ENCODE measurements at places on chromosomes 1 and 21.

GRCh38 chr1:5944154-5944842 is 47.9 kb downstream of the NPHP4 start:
- no peak for DNase-seq

- DNase-seq = no peak
These were observed 52.9 kb downstream of the L1TD1 start for GRCh38 chr1:62247391-62248168.

DNA sequence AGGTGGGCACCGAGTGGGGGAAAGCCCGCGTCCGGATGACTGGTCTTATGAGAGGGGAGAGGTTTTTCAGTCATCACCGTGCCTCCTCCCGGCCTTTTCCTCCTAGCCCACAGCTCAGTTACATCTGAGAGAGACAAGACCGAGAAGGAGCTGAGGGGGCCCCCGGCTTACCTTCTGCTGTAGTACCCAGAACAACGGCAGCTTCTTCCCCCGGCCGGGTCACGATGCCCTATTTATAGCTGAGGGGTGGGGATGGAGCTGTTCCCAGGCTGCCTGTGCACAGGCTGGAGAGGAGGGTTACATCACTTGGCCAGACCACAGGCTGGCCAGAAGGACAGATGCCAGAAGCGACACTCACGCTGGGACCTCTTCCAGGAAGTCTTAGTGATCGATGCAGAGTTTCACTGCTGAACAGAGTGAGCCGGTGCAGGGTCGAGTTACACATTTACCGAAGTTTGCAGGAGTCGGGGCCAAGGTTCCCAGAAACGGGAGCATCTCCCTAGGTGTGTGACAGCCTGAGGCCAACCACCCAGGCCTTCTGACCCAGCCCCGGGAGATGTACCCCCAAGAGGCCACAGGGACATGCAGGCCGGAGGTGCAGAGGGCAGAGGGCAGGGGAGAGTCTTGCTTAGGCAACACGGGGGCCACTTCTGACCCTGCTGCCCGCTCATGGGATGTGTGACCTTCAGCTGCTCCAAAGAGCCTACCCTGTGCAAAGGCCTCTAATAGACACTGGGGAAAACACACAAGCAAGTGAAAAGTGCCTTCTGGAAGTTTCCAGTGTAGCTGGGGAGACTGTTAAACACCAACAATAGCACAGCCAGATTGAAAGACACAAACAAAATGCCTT is at the start of gene AGT:
Gene AGT, minus strand, starts transcription at position 208 of the 850 bp plus-strand sequence. CDS start 3,299 bp downstream, outside the sequence.
- no peak for DNase-seq

DNA sequence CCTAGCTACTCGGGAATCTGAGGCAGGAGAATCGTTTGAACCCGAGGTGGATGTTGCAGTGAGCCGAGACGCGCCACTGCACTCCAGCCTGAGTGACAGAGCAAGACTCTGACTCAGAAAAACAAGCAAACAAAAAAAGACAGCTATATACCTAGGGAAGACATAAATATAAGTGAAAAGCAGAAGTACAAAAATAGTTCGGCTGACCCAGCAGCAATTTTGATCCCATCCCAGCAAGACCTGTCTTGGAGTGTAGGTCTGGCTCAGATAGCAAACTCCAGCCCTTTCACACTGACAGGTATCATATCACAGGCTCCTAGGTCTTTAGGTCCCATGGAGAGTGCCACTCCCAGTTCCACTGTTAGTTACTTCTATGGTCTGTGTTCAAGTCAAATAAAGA is 14.6 kb downstream of the MTX1 start:
- DNase-seq = no peak

GRCh38 chr1:58659516-58659915 is 40.3 kb downstream of the MYSM1 start:
- no peak for DNase-seq

GRCh38 chr1:44705938-44706337 is 25.0 kb downstream of the RNU5D-1 start:
- no peak for DNase-seq

DNA sequence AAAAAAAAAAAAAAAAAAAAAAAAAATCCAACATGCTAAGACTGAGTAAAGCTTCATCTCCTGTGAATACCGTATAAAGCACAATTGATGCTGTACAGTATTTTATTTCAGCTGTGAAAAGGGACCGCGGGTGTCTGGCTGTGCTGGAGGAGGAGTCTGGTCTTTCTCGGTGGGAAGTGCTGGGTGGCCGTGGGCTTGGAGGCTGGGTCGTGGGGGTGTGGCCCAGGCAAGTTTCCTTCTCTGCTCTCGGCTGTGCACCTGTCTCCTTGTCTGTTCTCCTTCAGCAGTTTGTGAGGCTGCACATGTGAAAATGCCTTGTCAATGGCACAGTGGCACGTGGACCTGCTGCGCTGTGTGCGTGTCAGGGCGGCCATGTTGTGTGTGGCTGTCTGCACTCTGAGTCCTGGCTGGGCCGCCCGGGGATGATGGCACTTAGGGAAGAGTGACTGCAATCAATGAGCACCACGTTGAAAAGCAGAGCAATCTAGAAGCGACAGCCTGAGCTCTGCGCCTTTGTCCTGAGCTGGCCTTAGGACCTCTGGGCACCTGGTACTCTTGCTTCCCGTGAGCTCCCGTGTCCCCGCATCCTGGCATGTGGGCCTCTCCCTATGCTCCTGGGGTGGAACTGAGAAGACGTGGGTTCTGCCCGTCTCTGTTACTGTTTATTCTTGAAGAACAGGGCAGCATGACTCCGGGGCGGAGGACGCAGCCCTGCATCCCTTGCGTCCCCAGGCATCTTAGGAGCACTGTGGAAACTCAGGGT is 14.5 kb downstream of the AGPAT3 start:
- DNase-seq = no peak

GRCh38 chr1:43438953-43439581 is 14.7 kb downstream of the HYI start:
- no peak for DNase-seq
